Cortex of kidney (tissue), 1 donor: ENCODE measurements at places on chromosomes 5 and 9.

DNA sequence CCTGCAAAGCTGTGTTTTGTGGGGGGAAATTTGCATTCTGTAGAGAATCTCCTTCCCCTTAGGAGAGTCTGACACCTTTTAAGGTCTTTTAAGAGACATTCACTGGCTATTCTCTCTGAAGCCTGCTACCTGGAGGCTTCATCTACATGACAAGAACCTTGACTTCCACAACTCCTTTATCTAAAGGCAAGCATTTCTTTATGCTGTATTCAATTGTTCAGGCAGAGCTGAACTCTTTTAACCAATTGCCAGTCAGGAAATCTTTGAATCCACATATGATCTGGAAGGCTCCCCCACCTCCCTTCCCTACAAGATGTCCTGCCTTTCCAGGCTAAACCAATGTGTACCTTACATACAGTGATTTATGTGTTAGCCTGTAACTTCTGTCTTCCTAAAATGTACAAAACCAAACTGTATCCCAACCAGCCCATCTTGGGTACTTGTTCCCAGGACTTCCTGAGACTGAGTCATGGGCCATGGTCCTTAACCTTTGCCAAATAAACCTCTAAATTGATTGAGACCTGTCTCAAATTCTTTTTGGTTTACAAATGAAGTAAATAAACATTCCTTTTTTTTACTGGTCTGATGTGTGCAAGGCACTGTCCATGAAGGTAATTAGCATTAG is 9.9 kb downstream of the C9orf85 start:
- no peak for DNase-seq

GRCh38 chr5:163165277-163165676 is 272.1 kb upstream of the CCNG1 start:
- DNase-seq, result no peak

DNA sequence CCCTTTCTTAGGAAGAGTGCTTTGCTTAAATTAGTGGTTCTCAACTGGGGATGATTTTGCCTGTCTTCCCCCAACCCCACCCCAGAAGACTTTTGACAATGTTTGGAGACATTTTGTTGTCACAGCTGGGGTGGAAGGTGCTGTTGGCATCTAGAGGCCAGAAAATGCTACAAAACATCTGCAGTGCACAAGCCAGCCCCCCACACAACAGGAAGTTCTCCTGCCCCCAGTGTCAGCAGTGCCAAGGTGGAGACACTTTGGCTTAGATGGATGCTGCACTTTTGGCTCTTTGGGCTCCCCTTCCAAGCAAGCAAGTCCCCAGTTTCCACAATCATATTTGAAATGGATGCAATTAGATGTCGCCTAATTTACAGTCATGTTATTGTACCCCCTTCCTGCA is 2.7 kb downstream of the HEMGN start:
- no peak for DNase-seq

GRCh38 chr9:127541865-127542264 is 70.2 kb upstream of the STXBP1 start:
- DNase-seq, result no peak

DNA sequence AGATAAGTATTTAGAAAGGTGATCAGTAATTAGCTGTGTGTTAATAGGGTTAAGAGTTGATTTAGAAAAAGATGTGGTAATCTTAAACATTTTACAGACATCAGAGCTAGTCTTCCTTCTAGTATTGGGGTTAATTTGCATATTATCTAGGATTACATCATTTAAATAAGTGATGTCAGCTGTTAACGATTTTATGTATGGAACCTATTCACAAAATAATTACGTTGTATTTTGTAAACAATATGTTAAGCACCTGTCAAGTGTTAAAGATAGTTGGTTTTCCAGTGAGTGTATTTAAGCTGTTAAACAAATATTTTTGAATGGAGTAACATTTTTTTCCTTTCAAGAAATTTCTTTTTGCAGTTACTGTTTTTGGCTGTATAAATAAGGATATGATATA is 2.2 kb downstream of the DCP2 start:
- DNase-seq, result no peak

GRCh38 chr5:148290271-148291195 is 21.7 kb upstream of the SPINK7 start:
- no peak for DNase-seq

DNA sequence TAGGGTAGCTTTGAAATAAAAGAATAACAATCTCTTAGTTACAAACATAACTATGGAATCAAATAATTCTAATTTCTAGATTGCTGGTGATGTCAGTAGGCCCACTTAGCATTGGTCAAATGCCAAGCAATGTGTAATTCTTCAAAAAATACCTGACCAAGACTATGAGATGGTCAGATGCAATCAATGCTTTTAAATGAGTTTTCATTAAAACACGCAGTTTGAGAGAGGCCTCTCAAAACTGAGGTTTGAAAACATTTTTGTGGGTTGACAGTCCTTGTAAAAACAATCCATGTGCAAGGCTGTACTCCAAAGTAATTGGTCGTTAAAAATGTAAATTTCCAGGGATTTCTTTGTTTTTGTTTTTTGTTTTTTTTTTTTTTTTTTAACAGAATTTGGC is 1.2 kb upstream of the RLN2 start:
- DNase-seq, result no peak

DNA sequence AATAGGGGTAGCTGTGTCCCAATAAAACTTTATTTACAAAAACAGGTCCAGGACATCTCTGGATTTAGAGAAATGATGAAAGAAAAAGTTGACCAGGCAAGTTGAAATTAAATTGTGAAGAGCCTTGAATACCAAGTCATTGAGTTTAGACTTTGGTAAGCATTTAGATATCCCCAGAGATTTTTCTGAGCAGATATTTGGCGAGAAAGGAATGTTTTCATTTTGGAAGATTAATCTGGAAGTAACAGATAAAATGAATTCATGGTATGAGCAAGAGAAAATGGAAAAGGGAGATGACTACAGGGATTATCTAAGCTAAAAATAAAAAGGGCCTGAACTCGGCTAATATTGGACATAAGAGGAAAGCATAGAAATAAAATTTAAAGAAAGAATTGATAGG is 157.6 kb downstream of the ACTL7B start:
- no peak for DNase-seq

DNA sequence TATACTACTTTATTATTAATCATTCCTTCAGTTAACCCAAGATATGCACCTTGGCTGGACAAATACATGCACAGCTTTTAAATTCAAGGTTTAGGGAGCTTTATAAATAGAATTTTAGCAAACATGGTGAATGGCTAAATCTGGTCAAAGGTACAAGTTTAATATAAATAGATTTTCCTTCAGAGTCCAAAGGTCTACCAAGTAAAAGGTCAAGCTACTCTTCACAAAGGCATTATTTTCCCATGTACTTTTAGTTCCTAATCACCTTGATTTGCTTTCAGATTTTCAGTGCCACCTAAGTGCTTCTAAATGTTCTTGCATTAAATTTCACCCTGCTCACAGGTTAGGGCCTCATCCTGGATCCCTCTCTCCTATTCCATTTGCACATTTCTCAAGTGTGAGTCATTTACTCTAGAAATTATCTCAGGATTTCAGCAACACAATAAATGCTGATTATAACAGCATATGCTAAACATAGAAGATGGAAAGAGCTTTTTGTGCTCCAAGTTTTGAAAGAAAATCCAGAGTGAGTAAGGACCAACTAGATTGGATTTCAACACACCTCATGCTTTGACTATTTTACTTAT is 459.4 kb upstream of the ITGA1 start:
- DNase-seq, result no peak

DNA sequence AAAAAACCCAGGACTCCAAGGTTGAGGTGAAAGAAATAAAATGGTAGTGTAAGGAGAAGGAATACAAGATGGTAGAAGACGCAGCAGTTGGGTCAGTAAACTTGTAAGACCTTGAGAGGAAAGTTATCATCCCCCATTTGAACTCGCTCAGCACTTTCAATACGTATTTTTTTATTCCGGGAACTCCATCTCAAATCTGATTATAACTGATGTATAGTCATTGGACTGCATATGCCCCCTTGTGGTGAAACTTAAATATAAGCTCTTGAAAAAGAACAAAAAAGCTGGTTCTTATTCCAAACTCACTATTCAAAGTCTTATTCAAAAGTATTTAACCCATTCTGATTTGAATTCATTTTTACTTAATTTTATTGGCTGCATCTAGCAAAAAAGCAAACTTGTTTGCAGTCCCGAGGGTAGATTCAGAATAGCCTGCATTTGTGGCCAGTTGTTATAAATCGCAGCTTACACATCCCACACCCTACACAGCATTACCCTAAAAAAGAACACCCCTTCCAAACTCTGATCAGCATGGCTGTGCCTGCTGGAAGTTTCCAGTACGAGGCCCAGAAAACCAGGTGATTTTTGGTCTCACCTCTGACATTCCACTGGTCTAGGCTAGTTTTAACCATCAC is 118.0 kb downstream of the ESM1 start:
- DNase-seq, result no peak

GRCh38 chr9:131382850-131383729 is 10.8 kb upstream of the PRRC2B start:
- DNase-seq, result no peak

- DNase-seq, result no peak
Measured at GRCh38 chr9:89953824-89954615, 349.2 kb downstream of the GADD45G start.

DNA sequence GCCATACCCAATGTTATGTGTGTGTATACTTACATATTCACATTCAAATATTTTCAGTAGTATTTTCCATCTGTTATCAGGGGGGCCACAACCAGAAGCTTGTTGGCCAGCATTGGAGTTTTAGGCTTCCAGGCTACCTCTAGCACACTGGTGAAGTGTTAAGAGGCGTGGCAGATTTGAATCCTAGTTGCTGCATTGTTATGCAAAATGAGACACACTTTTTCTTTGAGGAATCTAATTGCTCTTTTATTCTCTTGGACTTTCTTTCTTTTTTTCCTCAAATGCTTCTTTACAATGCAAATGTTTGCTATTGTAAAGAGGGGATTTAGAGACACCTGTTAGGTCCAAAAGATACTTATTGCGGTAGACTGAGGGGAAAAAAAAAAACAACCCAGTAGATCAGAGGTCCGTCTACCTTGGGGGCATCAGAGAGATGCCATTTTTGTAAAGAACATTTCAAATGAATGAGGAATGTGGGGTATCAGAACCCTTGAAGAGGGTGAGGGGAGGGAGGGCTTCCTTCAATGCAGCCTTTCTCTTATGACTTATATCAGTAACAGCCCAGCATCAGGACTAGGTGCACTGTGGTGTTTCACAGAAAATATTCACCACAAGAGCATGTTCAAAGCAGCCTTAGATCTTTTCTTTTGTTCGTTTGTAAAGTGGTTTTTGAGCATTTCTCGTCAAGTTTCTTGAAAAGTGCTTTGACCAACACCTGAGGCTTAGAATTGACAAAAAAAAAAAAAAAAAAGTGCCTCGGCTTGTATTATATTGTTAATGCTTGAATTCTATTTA is 3.8 kb downstream of the SMARCA2 start:
- DNase-seq, result no peak

DNA sequence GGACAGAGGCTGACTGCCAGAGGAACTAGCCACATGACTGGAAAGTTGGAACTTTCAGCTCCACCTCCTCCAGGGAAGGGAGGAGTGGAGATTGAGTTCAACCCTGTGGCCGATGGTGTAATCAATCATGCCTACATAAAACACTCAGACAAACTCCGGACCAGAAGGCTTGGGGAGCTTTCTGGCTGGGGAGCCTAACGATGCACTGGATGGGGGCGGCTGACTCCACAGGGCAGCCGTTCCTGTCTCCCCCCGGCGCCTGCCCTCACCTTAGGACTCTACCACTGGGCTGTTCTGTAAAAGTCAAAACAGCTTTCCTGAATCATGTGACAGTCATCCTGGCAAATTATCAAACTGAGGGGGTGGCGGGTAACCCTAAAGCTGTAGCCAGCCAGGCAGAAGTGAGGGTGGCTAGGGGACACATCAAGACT is 58.0 kb downstream of the GOLM1 start:
- no peak for DNase-seq

GRCh38 chr5:177300236-177300880 is 3.2 kb downstream of the RAB24 start:
- no peak for DNase-seq

GRCh38 chr9:112969730-112970129 is 42.3 kb downstream of the ZNF883 start:
- no peak for DNase-seq

GRCh38 chr5:90170261-90170660 is 239.3 kb downstream of the CETN3 start:
- DNase-seq, result no peak

DNA sequence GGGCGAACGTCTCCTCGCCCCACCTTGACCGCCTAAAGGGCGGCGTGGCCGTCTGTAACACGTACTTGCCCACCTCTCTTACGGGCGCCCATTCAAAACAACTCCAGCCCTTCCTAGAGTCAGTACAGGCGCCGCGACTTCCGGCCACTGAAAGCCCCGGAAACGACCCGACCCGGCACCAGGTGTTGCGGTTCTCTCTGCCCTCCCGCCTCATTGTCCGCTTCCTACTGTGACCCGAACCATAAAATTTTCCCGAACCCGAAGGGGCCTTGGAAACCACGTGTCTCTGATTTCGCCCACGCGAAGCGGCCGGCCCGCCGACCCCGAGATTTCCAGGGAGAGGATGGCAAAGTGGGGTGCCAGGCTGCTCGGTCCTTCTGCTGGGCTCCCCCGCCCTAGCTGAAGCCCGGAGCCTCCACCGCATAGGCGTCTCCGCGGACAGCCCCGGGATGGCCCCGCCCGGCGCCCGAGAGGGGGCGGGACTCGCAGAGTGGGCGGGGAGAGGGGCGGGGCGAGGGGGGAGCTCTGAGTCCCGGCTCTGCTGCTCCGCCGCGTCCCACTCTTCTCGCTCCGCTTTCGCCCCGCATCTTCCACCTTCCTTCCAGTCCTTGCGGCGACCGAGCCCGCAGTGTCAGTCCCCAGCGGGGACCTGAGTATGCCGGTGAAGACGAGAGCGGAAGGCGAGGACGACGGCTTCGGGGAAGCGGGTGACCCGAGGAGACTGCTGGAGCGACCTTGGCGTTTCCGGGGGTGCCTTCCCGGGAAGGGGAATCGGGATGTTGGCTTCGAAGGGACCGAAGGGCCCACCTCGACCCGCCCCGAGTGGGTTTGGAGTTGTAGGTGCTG is 684 bp upstream of the PTGES2 start:
- DNase-seq, result no peak

DNA sequence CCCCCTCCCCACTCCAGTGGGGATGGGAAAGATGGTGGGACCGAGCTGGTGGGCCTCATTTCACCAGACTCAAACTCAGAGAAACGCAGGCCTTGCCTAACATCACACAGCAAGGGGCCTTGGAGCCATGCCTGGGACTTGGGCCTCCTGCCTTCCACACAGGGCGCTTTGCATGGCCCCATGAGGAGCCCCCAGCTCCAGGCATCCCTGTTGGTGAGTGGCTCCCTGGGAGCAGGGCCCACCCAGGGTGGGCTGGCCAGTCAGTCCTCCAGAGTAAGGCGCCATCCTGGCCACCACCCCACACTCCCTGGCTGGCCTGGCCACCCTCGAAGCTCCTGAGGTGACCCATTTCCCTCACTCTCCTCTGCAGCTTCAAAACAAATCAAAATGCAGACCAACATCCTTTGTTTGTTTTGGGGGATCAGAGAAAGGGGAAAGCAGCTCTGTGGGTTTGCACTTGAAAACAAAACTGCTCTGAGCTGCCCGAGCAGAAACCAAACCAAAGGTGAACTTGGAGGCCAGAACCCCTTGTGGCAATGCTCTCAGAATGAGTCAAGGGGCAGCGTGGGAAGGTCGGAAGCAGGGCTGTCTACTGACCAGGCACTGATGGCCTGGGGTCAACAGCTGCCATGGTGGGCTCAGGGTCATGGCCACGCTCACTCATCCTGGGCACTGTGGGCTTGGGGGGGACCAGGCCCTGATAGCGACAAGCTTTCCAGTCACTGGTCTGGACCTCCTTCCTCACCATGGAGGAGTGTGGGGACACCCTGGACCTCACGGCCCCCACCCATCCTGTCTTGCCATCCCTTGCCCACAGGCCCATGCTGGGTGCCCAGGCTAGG is 37.0 kb upstream of the VDAC1 start:
- no peak for DNase-seq
